Left lung (tissue), 14 donors: ENCODE measurements at places on chromosomes 11 and 22. TPM values are rescaled to one million over a fixed set of nuclear protein-coding genes. Genes with fewer than 3 reads are reported as not detected.

- DNase-seq: no peak
Measured at GRCh38 chr11:114346709-114347141, 50.5 kb downstream of the NNMT start.

DNA sequence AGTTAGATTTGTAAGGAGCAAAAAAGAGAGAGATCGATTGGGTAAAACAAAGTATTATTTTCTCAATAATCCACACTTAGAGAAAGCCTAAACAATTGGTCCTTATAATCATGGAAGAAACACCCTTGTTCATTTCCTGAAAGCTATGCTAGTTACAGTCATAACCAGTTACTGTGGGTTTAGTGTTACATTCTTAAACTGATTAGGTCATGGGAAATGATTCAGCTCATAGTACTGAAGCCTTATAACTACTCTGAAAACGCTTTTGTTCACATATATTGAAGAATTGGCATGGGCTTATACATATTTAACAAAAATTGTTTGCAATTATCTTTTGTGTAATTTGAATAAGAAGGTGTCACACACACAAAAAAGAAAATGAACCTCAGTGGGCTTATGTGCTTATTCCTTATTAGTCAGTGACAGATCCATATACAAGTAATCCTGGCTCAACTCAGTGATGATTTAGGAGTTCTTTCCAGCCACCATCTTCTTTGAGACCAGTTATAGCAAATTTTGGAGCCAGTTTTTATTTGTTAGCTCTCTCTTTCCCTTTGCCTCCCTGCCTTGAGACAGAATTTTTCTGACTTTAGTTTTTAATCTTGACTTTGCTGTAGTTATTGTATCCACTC, 198.5 kb upstream of the CTSC start:
- DNase-seq: no peak

DNA sequence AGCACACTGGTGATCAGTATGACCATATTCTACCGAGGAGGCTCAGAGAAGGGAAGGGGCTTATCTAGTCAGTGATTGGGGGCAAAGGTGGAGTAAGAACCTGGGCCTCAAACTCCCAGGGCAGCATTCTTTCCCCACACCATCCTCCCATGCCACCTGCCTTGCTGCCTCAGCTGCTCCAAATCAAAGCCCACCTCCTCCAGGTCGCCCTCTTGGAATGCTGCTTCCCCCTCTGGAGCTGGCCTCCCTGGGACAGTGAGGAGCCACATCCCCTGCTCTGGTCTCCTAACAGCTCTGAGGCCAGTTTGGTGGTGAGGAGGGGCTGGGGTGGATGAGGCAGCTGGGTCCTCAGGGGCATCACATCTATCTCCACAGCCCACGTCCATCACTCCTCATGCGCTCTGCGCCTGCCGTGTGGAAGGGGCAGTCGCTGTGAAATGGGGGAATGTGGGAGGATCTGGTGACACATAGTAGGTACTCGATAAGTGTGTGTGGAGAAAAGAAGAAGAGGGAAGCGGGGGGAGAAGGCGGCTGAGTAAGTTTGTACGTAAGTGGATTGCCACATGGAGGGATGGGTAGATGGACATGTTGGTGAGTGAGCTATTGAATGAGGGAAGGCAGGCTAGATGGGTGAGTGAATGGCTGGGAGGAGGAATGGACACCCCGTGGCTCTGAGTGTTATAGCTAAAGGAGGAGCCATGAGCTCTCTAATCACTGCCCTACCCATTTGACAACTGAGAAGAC, 16.1 kb upstream of the ARHGEF17 start:
- DNase-seq: no peak

DNA sequence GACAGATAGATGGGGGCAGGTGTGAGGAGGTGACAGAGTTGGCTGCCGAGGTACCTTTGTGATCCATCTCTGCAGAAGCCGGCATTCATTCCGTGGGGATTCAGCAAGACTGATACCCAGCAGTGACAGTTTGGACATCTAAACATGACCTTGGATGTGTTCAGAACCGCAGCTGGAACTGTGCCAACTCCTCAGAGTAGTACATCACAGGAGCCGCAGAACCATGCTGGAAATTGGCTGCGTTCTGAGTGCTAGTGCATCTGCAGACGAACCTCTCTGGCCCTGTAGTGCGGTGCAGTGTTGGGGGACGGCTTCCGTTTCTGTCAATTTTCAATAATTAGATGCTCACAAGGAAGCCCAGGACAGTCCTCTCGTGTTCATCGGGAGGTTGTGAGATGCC, 772.1 kb downstream of the NTM start:
- no peak for DNase-seq

The PTPRCAP gene
- polyA plus RNA-seq: 1.8 TPM

The PARVB gene
- 33.2 TPM for polyA plus RNA-seq
